ENCODE measurements at places on chromosomes 7 and 10.

DNA sequence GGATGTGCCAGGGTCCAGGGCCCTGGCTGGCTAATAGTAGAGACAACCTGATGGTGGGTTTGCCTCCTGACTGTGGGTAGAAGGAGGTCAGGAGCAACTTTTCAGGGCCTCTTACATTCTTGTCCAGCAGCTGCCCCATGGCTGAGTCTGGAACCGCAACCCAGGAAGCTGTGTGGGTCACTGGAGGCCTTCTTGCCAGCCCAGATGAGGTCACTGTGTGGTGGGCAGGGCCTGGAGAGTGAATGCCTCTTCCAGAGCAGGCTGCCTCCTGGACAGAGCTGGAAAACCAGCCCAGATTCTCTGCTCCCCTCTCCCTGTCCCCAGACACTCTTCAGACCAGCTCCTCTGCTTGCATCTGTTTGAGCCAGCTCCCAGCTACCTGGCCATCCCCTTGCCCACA, 43.5 kb upstream of the LEP start:
- DNase-seq, result no peak

DNA sequence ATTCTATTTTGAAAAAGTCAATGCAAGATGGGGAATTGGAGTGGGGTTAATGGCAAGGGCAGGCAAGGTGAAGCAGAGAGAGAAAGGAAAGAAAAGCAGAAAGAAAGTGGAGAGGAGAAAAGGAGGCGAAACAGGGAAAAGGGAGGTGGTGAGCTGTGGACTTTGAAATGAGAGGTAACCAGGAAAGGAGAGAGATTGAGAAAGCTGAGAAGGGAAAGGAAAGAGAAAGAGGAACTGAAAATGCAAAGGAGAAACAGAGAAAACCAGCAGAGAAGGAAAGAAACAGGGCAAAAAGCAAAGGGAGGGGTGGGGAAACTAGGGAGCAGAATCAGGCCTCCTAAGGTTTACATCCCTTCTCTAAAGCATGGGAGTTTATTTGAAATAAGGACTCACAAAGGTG, 72.5 kb upstream of the TPK1 start:
- DNase-seq, result no peak

- DNase-seq, result no peak
Observed at GRCh38 chr10:53357587-53357986, 585.0 kb upstream of the MBL2 start.

DNA sequence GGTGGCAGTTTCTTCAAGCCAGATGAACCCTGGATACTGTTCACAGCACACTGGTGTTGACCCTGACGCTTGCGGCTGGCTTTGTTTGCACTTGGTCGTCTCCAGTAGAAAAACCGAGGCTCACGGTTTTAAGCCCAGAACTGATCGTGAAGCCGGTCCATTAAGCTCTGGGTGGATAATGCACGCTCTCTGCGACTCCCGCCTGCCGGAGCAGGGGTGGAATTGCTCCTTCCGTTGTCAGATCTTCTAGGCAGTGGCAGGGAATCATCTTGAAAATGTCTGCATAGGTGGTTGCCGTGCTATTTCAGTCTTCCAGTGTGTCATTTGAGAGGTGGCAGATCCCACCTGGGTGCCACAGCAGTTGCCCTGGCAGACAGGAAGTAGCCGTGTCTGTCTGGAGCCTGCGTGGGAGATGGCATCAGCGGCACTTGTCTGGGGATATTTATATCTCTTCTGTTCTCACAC, 35.9 kb upstream of the AP5Z1 start:
- no peak for DNase-seq

DNA sequence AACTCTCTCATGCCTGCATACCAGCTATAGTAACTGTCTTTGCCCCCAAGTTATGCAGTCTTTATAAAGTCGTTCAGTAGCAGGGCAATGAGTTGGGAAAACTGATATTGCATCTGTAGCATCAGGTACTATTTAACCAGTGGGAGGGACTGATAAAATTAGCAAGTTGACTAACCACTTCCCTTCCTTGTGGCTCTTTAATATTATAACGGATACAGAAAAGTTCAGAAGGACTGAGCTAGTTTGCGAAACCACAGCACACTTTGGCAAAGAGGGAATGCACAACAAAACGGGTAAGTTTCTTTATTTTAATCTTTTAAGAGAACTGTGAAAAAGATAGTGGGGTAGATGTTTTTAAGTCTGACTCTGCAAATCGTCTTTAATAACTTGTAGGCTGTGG, 205.3 kb upstream of the HDAC9 start:
- DNase-seq, result no peak

GRCh38 chr7:98795741-98796493, 73.9 kb downstream of the TMEM130 start:
- no peak for DNase-seq
